Nephron progenitor cell (in vitro differentiated cells): ENCODE measurements at places on chromosomes 3 and 15.

- DNase-seq: no peak
Measured at GRCh38 chr3:30621576-30621975, 15.2 kb downstream of the TGFBR2 start.

DNA sequence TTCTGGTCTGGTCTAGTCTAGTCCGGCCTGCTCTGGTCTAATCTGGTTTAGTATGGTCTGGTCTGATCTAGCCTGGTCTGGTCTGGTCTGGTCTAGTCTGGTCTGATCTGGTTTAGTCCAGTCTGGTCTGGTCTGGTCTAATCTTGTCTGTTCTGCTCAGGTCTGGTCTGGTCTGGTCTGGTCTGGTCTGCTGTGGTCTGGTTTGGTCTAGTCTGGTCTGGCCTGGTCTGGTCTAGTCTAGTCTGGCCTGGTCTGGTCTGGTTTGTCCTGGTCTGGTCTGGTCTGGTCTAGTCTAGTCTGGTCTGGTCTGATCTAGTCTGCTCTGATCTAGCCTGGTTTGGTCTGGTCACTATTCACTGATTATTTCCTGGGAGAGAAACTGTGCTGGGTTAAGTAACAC, 84.1 kb upstream of the PRR23E start:
- no peak for DNase-seq

DNA sequence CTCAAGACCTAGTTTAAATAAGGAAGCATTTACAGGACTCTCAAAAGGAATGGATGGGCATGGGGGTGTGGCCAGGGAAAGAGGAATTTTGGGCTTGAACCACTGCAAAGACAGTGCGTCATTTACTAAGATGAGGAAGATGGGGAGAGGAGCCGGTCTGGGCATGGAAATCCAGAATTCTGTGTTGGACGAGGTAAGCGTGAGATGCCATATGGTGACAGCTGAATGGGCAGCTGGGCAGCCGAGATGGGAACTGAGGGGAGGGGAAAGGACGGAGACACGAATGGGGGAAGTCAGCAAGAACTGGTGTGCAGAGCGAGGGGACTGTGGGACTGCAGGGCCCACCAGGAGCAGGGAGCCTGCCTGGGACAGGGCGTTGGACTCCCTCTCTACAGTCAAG, 24.2 kb downstream of the TMEM44 start:
- no peak for DNase-seq

DNA sequence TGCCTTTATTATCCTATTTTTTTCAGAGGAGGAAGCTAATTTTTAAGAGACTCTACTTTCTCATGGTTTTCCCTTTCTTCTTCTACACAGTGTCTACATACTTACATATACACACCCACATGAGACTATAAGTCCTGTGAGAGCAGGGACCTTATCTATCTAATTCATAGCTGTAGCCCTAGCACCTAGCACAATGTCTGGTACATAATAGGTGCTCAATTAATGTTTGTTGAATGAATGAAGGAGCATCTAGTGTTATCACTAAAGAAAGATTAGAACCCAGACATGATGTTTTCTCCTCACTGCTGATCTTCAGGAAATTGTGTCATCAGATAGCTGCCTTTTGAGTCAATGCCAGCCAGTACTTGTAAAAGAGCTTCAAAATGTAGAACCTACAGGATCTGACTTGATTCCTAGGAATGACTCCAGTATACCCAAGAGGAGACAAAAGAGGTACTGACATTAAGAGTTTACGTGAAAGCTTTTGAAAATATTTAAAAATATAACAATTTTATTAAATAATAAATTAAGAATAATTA, 2.5 kb downstream of the SCG5 start:
- DNase-seq: no peak

DNA sequence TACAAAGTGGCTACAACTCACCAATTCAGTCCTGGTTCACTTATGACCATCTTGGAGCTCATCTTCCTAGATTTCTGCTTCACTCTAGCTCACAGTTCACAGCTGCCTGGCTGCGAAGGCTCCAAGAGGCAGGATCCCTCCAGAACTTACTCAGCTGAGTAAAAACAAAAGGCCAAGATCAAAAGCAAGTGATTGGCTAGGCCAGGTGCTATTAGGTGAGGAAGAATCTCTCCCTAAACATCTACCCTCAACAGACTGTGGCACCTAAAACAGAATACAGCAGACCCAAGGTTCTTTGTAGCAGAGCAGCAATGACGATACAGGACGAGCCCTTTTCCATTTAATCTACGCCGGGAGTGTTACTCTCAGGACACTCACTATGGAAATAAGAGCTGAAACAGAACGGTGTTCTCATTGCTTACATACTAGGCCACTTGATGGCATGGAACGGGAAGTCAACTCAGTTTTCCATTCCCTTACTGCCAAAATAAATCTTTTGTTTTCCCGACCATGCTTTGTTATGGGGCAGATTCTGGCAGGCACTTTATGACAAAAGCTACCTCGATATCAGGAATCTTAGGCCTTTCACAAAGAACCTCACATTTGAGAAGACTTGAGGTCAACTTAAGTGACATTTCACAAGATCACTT, 901 bp downstream of the ICE2 start:
- no peak for DNase-seq

- DNase-seq: no peak
Measured at GRCh38 chr3:132267391-132267993, 49.7 kb upstream of the ACP3 start.

DNA sequence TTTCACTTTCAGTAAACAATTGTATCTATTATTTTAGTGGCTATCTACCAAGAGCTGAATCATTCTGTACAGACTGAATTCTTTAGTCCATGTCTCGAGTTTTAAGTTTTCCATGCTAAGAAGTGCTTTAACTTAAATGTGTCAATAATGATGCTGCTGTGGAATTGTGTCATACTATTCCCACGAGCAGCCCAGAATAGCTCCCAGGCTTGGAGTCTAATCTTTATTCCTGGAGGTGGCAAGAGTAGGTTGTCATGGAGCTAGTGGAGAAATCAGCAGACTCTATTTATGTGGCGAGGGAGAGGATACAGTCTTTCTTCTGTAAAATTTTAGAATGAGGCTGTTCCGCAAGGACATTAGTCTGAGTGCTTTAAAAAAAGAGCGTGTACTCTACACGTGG, 207.2 kb downstream of the ROBO2 start:
- DNase-seq: no peak

- DNase-seq: no peak
Measured at GRCh38 chr15:91685436-91685835, 168.1 kb upstream of the SLCO3A1 start.

DNA sequence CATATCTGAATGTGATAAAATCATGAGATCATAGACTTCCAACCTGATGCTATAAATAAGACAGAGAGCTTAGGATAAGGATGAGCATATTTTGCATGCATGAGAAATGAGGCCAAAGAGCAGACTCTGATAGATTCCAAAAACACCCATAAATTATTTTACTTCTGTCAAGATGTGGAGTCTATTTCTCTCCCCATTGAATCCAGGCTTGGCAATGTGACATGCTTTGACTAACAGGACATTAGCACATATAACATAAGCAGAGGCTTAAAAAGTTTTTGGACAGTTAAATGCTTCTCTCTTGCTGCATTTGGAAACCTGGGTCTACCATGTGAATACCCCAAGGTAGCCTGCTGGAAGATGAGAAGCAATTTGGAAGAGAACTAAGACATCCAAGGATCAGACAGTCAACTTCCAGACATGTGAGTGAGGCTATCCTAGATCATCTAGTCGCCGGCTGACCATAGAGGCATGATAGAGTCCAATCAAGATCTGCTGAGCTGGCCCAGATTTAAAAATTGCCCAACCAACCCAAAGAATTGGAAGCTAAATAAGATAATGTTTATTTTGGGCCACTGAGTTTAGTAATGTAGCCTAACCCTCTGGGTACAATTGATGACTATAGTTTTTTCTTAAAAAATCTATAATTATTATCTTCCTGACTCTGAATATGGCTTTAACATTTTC, 30.3 kb downstream of the MYLK start:
- no peak for DNase-seq

- peak; percentile 32 for DNase-seq
Measured at GRCh38 chr3:122918576-122919290, 108.8 kb downstream of the SEMA5B start.

DNA sequence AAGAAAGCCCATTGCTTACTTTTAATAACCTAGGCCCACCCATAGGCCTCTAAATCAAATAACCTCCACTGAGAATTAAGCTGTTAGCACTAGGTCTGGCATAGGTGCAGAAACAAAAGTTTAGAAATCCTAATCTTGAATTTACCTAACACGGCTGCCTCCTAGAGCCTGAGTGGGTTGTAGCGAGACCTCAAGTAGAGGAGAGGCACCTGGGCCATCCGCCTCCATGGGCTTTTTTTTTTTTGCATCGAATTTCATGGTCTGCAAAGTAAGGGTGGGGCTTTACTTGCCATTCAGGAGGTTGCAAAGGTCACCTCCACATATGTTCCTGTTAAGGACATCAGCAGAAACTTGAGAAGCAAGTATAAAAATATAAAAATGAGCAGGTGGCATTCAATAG, 6.6 kb upstream of the TPM1 start:
- no peak for DNase-seq

- no peak for DNase-seq
Measured at GRCh38 chr3:39528844-39529243, 61.4 kb downstream of the MOBP start.

DNA sequence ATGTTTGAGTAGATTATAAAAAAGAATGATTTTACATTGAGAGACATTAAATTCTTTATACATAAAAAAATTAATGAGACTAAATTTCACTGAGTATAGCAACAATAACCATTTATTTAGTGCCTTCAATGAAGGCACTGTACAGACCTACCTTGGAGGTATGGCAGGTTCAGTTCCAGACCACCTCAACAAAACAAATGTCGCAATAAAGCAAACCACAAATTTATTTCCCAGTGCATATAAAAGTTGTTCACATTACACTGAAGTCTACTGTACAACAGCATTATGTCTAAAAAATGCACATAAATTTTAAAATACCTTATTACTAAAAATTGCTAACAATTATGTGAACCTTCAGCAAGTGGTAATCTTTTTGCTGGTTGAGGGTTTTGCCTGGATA, 58.8 kb downstream of the SLC24A1 start:
- no peak for DNase-seq
